ENCODE measurements at places on chromosomes 7 and 10.

GRCh38 chr10:132516771-132517725 is 20.5 kb upstream of the INPP5A start:
- DNase-seq, result no peak

DNA sequence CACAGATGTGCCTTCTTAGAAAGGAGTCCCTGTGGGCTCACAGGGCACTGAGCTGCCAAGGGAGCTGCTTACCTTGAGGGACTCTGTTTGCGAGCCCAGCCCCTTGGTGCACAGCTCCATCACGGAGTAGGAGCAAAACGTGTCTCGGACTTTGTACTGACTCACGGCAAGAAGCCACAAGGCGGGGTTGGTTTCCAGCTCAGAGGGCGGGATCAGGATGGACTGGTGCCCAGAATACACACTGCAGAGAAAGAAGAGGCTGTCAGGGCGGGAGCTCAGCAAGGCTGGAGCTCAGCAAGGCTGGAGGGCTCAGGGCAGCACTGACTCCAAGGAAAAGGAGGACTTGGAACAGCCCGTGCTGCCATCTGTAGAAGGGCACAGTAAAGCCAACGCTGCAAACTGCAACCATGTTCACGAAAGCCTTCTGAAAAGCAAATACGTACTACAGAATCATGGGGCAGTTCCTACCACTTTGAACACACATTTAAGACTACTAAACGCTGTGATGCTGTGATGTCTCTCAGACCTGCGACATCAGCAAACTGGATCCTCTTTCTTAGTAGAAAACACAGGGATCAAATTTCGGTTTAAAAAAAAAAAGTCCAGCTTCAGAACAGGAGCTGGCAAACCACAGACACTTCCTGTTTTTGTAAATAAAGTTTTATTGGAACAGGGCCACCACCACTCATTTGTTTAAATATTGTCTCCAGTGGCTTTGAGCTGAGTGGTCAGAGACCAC is 194.3 kb downstream of the ZMYND11 start:
- no peak for DNase-seq

- no peak for DNase-seq
These were observed 5.1 kb upstream of the SMC3 start for GRCh38 chr10:110562348-110562747.

DNA sequence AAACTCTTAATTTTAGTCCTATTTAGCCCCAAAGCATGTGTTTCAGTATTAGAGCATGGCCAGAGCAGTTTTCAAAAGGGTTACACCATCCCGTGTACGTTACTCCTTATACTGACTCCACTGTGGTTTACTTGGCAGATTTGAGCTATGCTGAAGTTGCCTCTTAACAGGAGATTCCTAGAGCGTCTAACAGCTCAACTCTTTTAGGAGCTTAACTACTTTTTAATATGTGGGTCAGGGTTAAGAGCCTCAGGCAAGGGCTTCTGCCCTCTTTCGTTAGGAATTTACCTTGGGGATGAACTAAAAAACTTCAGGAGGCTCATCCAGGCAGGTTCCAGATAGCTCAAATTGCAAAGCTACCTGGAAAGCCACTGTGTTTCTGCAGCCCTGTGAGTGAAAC is 674.8 kb upstream of the C7orf33 start:
- DNase-seq, result no peak

- DNase-seq, result no peak
These were observed 22.8 kb upstream of the CARD11 start for GRCh38 chr7:3066506-3066905.

DNA sequence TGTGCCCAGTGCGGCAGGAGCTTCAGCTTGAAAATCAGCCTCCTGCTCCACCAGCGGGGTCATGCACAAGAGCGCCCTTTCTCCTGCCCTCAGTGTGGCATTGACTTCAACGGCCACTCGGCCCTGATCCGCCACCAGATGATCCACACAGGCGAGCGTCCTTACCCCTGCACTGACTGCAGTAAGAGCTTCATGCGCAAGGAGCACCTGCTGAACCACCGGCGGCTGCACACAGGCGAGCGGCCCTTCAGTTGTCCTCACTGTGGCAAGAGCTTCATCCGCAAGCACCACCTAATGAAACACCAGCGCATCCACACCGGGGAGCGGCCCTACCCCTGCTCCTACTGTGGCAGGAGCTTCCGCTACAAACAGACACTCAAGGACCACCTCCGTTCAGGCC is 16.1 kb upstream of the ZNF282 start:
- DNase-seq, result no peak

DNA sequence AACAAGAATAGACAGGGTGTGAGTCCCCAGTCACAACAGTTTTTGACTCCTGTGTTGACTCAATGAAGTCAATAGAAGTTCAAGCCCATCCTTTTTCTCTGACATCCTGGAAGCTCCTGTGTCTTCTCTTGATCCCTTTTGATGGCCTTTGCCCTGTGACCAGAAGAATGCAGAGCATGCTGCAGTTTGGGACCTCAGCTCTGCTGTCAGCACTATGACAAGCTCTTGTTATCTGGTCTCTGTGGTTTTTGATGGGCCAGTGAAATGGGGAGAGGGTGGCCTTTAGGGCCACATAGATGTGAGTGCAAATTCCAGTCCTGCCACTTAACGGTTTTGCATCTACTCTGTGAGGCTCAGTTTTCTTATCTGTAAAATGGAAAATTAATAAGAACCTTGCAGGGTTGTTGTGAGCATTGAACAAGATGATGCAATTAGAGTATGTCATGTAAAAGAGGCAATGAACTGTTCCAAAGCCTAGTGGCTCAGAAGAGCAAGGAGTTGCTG is 102.4 kb upstream of the IKZF1 start:
- DNase-seq, result no peak

- no peak for DNase-seq
These were observed 130.7 kb downstream of the TRRAP start for GRCh38 chr7:99008921-99009530.

DNA sequence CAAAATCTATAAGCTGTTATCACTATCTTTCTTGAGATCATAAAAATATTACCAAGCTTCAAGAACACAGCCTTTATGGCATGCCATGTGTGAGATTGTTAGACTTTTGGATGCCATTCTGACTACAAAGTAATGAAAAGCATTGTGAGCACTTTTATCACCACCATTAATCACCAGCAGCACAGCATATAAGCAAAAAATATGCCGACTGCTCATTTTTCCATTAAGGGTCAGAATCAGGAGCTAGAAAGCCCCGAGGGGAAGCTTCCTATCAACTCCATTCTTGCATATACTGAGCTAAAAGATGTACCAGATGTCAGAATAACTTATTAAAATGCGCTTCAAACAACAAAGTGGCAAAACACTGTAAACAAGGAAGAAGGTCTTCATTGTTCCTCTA is 114.3 kb downstream of the LMBR1 start:
- DNase-seq, result no peak

DNA sequence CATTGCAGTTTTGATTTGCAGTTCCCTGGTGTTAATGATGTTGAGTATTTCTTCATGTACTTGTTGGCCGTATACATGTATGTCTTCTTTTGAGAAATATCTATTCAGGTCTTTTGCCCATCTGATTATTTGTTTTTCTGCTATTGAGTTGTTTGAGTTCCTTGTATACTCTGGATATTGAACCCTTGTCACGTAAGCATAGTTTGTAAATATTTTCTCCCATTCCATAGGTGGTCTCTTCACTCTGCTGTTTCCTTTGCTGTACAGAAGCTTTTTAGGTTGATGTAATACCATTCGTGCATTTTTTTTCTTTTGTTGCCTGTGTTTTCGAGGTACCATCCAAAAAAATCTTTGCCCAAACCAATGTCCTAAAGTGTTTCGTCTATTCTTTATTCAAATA is 43.6 kb upstream of the LRRC17 start:
- DNase-seq, result no peak

GRCh38 chr7:141709749-141710148 is 1.6 kb downstream of the WEE2 start:
- no peak for DNase-seq

GRCh38 chr10:126585249-126586017 is 85.1 kb downstream of the C10orf90 start:
- no peak for DNase-seq

- no peak for DNase-seq
These were observed 33.0 kb downstream of the POLR1F start for GRCh38 chr7:19675816-19676215.

DNA sequence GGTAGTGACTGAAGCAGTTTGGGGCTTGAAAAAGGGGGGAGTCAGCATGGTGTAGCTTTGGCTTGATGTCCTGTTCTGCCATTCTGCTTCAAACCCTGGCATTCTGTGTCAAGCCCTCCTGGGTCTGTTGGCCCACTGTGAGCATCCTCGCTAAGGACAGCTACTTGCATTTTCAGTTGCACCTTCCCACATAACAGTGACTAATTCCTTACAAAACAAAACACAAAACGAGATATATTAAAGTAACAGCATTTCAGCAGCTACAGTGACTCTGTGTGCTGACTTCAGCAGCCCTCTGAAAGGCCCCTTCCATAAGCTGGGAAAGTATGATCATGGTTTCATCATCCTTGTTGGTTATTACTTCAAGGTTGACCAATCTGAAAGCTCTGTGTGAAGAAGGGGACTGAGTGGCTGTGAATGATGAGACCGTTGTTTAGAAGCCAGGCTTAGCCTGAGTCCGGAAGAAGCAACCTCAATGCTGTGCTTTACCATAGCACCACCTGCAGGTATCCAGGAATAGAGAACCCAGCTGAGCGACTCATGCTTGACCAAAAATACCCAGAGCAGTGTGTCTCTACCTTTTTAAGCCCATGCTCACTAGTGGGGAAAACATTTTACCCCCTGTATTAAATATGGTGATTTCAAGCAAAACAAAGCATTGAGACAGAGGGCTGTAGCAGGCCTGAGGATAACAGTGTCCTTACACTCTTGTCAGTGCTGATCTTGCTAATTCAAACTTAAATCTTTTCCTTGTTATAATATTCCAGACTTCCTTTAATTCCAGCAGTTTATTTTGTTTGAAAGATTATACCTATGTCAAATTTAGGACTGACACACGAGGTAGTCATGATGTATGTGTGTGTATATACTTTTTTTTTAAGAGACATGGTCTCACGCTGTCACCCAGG is 42.6 kb upstream of the CC2D2B start:
- no peak for DNase-seq

DNA sequence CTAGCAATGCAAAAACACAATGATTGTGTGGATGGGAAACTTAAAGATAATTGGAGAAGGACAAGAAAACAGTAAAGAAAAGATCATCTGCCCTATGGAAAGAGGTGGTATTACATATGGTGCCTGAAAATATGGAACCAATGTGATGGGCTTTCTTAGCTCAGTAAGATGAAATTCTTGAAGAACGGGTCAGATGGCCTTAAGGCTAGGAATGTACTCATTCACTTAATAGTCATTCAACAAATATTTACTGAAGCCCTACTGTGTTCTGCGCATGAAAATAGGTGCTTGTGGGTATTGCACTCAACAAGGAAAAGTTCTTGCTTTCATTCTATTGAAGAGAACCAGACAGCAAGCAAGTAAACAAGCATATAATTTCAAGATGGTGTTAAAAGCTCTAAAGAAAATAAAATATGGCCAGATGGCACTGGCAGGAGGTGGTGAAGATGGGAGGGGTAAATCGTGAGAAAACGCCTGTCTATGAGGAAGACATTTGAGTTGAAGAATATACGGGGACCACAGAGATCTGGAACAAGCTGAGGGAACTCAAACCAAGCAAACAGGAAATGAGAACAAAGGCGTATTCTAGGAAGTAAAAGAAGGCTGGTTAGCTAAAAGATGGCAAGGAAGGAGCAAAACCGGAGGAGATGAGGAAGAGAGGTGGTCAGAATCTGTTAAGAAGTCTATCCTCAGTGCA is 179.7 kb downstream of the ANK3 start:
- DNase-seq, result no peak

- no peak for DNase-seq
These were observed 19.4 kb downstream of the AKR1C2 start for GRCh38 chr10:4984223-4984622.

- no peak for DNase-seq
These were observed 529.8 kb upstream of the IGFBP3 start for GRCh38 chr7:46450886-46451285.

DNA sequence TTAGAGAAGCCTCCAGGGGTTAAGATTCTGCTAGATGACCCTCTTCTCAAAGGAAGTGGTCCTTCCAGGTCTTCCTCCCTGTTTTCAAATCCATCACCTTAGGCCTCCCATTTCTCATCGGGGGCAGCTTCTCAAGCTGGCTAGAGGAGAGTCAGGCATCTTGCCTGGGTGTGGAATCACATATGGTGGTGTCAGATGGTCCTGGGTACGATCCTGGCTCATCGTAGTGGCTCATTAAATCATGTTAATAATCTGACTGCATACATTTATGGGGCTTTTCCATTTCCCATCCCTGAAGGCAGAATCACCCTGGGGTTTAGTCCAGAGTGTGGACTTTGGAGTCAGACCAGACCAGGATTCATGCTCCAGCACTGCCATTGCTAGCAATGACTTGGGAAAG is 132.6 kb downstream of the RPS24 start:
- DNase-seq, result no peak

DNA sequence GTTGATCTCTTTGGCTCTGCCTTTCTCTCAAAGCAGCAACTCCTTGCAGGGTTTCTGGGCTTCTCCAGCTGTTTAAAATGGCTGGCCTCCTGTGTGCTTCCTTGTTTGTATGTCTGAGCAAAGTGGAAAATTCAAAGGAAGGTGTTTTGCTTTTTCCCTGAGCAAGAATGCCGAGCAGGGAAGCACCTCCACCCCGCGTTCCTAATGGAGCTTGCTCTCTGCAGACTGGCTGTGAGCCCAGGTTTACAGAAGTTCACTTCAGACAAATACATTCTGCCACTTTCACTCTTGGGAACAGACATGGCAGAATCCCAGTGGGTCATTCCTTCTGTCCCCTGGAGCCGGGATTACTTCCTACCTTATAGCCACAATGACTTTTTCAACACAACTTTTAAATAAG is 181.8 kb upstream of the AGK start:
- no peak for DNase-seq

- no peak for DNase-seq
These were observed 40.2 kb upstream of the TNS3 start for GRCh38 chr7:47621979-47622561.

Measured in T-helper 1 cell (primary cell).